Posterior cingulate gyrus (tissue), 11 donors: ENCODE measurements at places on chromosomes 11 and 22.

DNA sequence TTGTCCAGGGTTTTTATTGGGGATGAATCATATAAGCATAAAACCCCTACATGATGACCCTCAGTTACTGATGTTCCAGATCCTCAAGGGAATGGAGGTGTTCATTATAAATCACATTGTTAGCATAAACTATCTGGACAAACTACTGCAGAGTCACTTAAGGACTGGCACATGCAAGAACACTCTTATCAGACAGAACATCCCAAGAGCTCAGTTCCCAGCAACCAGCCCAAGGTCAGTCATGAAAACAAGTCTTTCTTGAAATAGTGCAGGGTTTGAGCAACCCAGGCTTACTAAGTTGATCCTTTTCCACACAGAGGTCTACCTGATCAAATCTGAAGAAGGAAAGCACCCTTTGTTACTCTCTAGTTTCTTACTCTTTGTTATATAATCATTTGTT, 13.5 kb upstream of the PTS start:
- DNase-seq, result no peak

- no peak for DNase-seq
These were observed 33.5 kb downstream of the POU2AF3 start for GRCh38 chr11:111331711-111332479.

GRCh38 chr22:45212992-45213751, 27.5 kb downstream of the KIAA0930 start:
- DNase-seq, result no peak

GRCh38 chr11:96390488-96390792, 627 bp downstream of the JRKL start:
- DNase-seq, result no peak

- DNase-seq, result no peak
These were observed 24.0 kb upstream of the RIC3 start for GRCh38 chr11:8192896-8193209.

DNA sequence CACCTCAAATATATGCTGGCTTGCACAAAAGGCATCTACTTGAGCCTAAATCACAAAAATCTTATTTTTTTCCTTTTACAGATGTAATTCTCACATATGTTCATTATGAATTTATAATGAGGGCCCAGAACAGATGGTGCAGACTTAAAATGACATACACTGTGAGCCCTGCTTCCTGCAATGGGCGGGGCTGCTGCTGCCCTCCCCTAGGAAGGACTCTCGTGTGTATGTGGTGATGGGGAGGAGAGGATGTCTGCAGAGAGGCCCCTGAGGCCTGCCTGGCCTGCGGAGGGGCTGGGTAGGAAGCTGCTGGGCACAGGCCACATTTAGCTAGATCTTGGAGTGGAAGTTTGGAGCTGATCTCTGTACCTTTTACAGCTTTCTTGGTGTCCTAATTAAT, 233.4 kb upstream of the KIRREL3 start:
- no peak for DNase-seq

DNA sequence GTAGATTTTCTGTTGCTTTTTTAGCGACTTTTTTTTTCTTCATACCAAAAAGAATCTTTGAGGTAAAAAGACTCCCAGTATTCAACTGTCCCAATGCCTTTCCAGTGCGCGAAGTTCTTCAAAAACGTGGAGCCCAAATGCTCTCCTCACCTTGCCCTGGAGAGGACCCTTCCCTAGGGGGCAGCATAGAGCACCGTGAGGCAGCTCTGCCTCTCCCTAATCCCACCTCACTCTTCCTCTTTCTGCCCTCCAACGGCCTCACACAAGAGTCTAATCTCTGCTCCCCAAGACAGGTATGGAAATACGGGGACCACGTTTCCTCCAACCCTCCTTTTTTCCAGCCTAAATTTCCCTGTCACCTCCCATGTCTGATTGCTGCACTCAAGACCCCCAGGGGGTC, 117.5 kb upstream of the ALX4 start:
- no peak for DNase-seq

DNA sequence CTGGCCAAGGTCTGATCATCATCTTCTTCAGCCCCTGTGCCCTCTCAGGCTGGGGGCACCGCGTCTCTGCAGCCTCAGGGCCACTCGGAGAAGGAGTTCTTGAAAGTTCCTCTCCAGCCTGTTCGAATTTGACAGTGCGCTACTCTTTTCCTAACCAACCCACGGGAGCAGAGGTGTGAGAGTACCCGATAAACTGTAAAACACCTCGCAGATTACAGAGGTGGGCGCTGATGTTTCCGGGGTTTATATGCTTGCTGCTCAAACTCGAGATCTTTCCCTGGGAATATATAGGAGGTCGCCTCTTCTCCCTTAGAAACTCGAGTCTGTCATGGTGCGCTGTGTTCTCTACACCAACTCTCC, 515 bp downstream of the CTR9 start:
- DNase-seq, result no peak

DNA sequence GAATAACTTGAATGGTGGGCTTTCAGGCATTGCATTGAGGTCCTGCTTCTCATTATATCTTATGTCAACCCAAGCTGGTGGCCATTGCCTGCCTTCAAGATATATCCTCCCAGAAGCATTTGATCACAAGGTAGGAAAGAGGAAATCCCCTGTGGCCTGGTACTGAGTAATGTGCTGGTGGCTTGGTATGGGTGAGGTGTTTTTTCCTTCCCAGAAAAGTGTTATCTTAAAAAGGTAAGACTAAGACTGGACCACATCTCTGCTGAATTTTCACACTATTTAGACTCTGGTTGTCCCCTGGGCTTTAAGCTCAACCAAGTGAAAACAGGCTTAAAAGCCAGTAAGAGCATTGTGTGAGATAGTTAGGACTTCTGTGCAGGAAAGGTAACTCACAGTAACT, 3.7 kb downstream of the INSC start:
- DNase-seq, result no peak

DNA sequence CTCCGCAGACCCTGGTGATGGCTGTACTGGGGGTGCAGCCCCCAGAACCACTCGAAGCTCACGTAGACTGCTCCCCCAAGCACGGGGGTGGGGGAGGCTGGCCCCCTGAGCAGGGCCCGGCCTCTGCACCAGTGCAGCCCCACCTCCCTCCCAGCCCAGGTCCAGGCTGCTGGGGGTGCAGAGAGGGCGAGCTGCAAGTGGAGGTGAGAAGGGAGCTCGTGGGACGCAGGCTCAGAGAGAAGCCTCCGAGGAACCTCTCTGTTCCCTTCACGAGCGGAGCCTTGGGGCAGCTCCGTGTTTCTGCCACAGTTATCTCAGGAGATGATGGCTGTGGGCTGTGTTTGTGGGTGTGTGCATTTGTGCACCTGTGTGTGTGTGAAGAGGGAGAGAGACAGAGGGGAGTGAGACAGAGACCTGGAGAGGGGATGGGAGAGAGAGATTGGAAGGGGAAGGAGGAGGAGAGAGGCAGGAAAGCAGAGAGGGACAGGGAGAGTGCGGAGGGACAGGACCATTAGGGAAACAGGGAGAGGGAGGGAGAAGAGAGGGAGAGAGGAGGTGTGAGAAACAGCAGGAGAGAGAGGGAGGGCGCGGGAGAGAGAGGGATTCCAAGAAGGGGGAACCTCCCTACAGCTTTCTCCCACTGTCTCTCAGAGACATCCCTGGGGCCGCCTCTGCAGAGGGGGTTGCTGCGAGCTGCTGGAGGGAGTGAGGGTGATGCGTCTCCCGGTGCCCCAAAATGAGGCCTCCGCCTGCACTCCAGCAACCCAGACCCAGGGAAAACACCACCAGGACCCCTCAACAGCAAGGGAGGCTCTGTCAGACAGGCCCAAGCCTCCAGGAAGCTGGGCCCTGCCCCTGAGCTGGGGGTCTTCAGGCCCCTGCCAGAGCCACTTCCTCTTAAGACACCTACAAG, 1488.6 kb downstream of the BRD1 start:
- no peak for DNase-seq

- DNase-seq, result no peak
These were observed 6.8 kb upstream of the TPBGL start for GRCh38 chr11:75233754-75234172.

DNA sequence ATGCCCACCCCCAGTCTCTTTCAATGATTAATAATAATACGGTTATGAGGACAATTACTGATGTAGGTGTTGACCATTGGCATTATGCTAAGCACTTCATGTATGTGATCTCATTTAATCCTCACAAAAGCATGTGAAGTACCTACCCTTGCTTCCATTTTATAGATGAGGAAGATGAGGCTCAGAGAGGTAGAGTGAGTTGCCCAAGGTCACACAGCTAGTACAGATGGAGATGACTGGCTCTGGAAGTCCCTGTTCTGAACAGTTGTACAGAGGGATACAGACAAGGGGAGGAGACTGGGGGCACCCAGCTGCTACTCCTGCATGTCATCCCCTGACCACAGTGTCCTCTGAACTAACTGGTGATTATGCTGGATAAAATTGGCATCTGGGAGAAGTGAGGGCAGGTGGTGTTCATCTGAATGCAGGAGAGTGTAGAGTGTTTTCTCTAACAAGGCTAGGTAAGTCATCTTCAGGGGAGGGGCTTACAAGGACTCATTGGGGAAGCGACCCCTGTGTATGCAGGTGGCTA, 43.2 kb downstream of the KIAA1671 start:
- DNase-seq, result no peak

GRCh38 chr11:119340335-119341221, at the start of gene C1QTNF5:
TSS of gene C1QTNF5 (minus strand) at chr11:119340883. CDS start at chr11:119340397, 486 bp downstream.
- DNase-seq, result peak; percentile 61

GRCh38 chr11:109612496-109612895, 190.5 kb downstream of the C11orf87 start:
- DNase-seq, result no peak

DNA sequence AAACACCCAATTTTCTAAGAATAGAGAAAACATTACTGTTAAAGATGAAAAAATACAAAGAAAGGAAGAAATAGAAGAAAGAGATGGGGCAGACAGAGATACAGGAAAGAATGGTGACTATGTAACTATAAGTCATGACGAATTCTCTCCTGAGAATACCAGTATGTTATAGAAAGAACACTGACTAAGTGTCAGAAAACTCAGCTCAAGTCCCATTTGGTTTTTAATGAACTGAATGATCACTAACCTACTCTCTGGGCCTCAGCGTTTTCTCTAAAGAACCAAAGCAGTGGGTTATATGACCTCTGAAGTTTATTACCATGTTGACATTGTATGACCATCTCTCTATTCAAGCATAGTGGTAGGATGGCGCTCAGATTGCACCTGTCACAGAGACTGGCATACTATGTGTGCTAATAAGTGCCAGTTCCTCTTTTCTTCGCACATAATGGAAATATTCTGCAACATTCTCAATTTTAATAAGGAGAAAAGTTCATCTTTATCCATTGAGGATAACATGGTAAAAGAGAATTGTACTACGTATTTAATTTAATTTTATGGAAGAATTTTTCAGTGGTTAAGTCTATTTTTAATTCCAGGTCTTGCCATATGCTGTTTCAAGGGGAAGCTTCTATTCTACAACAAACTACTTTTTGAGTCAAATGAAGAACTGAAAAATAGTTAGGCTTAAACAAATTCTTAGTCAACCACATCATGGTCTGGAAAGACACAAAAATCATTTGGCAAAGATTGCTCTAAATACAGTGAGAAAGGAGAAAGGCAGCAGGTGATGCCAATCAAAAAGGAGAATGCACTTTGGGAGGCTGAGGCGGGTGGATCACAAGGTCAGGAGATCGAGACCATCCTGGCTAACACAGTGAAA, 25.0 kb upstream of the EED start:
- DNase-seq, result no peak

GRCh38 chr22:45268167-45268957, 16.4 kb upstream of the UPK3A start:
- DNase-seq, result no peak

GRCh38 chr11:134642206-134642605, 230.2 kb upstream of the B3GAT1 start:
- DNase-seq, result no peak

- DNase-seq, result no peak
These were observed 6.2 kb upstream of the UBE4A start for GRCh38 chr11:118353084-118353710.

GRCh38 chr22:28247136-28247535, 328.1 kb upstream of the PITPNB start:
- DNase-seq, result no peak

GRCh38 chr11:995752-996420, 40.6 kb downstream of the MUC6 start:
- DNase-seq, result no peak

DNA sequence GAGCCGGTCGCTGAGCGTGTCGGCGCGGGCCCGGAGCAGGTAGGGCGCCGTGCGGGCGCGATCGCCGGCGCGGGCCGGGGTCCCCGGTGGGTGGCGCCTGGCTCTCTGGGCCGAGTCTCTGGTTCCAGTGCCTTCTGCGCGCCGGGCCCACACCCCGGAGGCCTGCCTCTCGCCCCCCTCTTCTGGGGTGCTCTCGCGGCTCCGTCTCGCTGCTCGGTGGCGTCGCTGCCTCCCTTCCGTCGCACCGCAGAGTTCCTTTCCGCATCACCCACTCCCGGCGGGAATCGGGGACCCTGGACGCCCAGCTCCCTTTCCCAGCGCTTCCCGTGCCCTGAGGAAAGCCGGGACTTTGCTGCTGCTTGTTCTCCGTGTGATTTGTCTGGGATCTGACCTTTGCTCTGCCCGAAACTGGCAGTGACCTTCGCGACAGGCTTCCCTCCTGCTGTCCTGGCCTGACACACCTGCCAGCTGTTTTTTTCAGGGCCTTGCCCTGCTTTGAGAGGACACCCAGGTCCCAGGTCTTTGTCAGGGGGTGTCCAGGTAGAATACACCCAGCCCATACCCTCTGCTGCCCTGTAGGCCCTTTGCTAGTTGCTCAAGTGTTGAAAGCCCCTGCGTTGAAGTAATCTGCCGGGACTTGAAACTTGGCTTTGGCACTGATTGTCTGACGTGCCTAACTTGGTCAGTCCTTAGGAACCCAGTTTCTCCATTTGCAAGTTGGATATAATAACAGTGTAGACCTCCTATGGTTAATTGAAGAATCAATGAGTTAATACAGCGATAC, 711 bp downstream of the FDX1 start:
- no peak for DNase-seq

GRCh38 chr11:2571598-2572281, 126.9 kb downstream of the KCNQ1 start:
- DNase-seq, result no peak

GRCh38 chr11:122746050-122746478, 90.5 kb downstream of the UBASH3B start:
- DNase-seq, result no peak

DNA sequence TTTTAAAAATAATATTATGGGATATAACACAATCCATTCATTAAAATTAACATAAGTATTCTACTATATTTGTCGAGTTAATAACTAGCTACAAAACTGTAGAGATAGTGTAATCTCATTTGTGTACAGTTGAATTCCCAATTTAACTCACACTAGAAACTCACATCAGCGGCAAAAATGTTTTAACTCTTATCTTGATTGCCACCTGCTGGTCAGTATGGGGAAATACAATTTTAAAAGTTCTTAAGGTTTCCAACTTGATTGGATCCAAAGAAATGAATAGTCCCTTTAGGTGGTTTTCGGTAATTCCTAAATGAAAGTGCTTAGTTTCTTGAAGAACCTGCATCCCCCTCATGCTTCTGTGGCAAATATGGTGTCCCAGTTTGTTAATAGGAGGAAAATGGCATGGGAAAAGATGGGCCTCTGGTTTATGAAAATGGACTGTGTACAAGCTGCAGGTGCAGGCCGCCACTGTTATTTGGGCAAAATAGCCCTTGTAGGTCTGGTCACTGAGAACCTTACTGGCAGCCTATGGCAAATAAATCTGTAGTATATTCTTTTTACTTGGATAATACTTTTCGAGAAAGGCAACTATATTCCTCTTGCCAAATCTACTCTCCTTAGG, 33.7 kb upstream of the SLC17A6 start:
- DNase-seq, result no peak

GRCh38 chr11:11579012-11579988, 42.5 kb downstream of the GALNT18 start:
- no peak for DNase-seq

- no peak for DNase-seq
These were observed 18.3 kb upstream of the MICAL3 start for GRCh38 chr22:18042685-18043084.

GRCh38 chr11:45468267-45468856, 182.2 kb upstream of the SYT13 start:
- DNase-seq, result no peak
